ENCODE measurements at places on chromosomes 3 and 15.

DNA sequence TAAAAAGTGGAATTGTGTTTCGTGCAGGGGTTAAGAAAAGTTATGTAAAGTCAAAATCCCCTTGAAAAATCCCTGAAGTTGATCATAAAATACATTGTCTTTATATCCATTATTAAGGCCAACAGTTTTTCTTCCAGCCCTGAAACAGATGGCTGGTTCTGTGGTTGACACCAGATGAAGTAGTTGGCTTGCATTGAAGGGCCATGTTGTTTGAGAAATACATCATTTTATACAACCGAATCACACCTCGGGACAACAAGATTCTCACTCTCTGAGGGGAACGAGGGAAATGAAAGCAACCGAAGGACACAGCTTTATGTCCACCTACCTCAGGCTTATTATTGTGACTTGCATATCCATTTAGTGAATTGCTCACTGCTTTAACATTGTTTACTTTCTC lies 126.0 kb upstream of the MITF start:
- DNase-seq = no peak

GRCh38 chr15:42233107-42233506 lies 25.0 kb upstream of the VPS39 start:
- DNase-seq = no peak

DNA sequence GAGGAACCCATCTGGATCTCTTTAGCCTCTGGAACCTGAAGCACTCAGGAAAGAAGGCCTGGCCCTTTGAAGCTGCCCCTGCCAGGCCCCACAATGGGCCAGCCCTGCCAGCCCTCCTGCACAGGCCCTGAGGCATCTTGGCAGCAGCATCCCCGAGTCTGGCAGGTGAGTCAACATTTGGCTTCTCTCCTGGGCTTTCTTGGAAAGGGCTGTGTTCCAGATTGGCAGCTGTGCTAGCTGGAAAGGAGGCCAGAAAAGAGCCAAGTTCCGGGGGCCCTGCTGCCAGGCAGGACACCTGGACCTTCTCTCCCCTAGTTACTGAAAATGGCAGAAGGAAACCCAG lies 187.2 kb downstream of the SHQ1 start:
- DNase-seq = peak; percentile 73

- no peak for DNase-seq
Observed at GRCh38 chr3:197028728-197029510, 698 bp downstream of the MELTF start.

All from DMS 273 treated with DMSO at 0.1 percent for 48 hours (cell line).